ENCODE measurements at places on chromosomes 1 and 21. TPM values are rescaled to one million over a fixed set of nuclear protein-coding genes. Genes with fewer than 3 reads are reported as not detected.

The S100A2 gene
- 14.4 TPM for total RNA-seq

The CRYBG2 gene
- total RNA-seq = 2.0 TPM

The MRPL55 gene
- total RNA-seq = 99.3 TPM

The ESRRG gene
- not detected for total RNA-seq

The SMCP gene
- total RNA-seq = not detected

The RGSL1 gene
- total RNA-seq = not detected

The LCE1F gene
- not detected for total RNA-seq

The HMGN2 gene
- 1,156 TPM for total RNA-seq

The ELF3 gene
- total RNA-seq = 2.3 TPM

GRCh38 chr1:182778862-182779261, 10.7 kb upstream of the NPL start:
- DNase-seq = no peak

- DNase-seq = no peak
These were observed 207.2 kb upstream of the C1orf174 start for GRCh38 chr1:4107291-4107690.

GRCh38 chr1:165717918-165718515, 19.7 kb upstream of the ALDH9A1 start:
- DNase-seq = peak; percentile 64

DNA sequence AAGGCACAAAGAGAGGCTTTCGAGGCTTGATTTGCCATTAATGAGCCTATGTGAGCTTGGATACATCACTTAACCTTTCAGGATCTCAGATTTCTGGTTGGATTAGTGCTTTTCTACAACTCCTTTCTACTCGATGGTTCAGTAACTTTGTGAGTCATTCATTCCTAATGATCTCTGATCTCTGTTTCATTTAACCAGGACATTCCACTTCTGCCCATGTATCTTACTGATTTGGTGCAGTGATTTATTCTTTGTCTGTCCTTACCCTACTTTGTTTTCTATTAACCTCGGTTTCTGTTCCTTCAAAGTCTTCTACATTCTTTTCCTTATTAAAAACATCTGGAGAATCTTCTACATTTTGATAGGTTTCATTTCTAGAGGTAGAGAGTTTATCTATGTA, 94.6 kb upstream of the ZBTB18 start:
- DNase-seq = peak; percentile 24

GRCh38 chr1:19322481-19322880, 10.4 kb downstream of the SLC66A1 start:
- DNase-seq = no peak

DNA sequence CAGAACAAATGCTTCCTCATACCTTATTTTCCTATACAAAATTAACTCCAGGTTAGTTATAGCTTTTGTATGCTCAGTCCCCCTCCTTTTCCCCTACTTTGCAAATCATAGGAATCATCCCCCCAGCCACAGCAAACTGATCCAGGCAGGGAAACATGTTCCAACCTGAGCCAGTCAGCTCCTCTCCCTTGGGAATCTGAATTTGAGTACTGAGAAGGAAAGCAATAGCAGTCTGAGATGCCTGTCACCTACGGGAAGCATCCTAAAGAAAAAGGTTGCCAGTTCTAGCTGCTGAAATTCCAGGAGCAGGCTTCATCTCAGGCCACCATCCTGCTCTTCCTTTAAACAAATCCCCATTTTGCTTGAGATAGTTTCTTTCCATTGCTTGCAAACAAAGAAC, 6.9 kb downstream of the ADSS2 start:
- no peak for DNase-seq

- DNase-seq = peak; percentile 87
These were observed at the start of gene SYNC for GRCh38 chr1:32702599-32703478. Gene SYNC (minus strand): TSS chr1:32702770. CDS start chr1:32702660, 110 bp downstream.

- peak; percentile 97 for DNase-seq
These were observed 16.1 kb downstream of the ENSA start for GRCh38 chr1:150613061-150613920.

DNA sequence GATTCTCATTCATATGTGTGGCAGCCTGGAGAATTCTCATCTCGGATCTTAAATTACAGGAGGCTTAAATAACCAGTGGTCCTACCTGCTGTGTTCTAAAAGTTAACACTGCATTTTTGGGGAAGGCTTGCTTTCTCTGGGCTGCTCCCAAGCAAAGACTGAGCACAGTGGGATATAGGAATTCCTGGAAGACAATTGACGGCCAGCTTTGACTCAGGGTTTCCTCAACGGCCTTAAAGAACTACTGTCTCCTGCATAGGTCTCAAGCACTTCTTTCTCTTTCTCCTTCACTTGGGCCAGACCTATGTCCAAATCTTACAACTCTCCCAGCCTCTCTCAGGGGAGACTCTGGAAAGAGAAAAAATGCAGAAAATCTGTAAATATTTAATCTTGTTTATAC, 1.0 kb upstream of the KRTAP13-3 start:
- no peak for DNase-seq

DNA sequence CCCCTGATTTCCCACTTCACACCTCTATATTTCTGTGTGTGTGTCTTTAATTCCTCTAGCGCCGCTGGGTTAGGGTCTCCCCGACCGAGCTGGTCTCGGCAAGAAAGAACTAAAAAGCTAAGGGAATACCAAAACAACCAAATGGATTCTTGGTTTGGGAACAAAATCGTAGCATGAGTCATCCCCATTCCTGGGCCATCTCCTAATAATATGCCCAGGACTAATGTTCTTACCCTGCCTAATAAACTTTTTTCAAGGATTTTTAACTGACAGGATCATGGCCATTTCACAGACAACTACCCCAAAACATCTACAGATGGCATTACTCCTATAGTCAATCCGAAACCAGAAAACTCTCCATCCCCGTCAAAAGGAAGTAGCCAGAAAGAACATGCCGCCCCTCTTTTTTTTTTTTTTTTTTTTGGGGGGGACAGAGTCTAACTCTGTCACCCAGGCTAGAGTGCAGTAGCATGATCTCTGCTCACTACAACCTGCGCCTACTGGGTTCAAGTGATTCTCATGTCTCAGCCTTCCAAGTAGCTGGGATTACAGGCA, 4.1 kb upstream of the HPDL start:
- no peak for DNase-seq

DNA sequence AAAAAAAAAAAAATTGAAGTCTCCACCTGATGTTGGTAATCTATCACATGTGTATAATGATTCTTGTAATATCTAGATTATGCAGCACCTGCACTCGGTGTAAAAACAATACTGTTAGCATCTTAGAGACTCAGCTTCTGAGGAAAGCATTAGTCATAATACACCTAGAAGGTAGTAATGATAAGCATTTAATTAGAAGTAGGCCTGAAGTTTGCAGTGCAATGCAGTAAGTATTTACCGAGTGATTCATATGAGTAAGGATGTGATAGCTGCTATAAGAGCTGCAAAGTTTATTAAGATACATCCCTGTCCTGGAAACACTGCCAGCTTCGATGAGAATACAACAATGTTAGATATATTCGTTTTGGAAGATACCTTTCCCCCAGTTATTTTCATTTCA, 196.4 kb downstream of the GREM2 start:
- peak; percentile 41 for DNase-seq

GRCh38 chr1:46596846-46597245, 7.2 kb downstream of the MKNK1 start:
- DNase-seq = no peak

GRCh38 chr1:241442686-241443085, 76.9 kb downstream of the FH start:
- DNase-seq = peak; percentile 41

- DNase-seq = no peak
These were observed 85.3 kb downstream of the RPS6KC1 start for GRCh38 chr1:213136190-213136917.

- DNase-seq = no peak
These were observed 33.3 kb downstream of the RGL1 start for GRCh38 chr1:183838221-183838620.

DNA sequence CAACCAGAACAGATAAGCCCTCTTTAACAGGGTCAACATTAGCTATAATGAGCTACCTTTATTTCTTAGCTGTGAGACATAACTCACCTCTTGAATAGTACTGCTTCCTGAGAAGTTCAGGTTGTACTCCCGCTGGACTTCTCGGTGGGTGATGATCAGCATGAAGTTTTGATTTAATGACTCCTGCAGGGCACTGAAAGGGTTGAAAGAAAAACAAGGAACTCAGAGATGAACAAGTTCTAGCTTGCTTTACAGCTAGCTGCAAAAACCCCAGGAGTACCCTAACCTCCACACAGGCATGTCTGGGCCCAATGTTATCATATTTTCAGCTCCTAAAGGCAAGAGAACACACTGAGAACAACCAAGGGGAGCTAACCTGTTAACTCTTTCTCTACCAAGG, 254.4 kb downstream of the FAF1 start:
- no peak for DNase-seq

GRCh38 chr1:150552911-150553289, 3.7 kb downstream of the ADAMTSL4 start:
- DNase-seq = no peak
